ENCODE measurements at places on chromosomes 5 and 9. TPM values are rescaled to one million over a fixed set of nuclear protein-coding genes. Genes with fewer than 3 reads are reported as not detected.

DNA sequence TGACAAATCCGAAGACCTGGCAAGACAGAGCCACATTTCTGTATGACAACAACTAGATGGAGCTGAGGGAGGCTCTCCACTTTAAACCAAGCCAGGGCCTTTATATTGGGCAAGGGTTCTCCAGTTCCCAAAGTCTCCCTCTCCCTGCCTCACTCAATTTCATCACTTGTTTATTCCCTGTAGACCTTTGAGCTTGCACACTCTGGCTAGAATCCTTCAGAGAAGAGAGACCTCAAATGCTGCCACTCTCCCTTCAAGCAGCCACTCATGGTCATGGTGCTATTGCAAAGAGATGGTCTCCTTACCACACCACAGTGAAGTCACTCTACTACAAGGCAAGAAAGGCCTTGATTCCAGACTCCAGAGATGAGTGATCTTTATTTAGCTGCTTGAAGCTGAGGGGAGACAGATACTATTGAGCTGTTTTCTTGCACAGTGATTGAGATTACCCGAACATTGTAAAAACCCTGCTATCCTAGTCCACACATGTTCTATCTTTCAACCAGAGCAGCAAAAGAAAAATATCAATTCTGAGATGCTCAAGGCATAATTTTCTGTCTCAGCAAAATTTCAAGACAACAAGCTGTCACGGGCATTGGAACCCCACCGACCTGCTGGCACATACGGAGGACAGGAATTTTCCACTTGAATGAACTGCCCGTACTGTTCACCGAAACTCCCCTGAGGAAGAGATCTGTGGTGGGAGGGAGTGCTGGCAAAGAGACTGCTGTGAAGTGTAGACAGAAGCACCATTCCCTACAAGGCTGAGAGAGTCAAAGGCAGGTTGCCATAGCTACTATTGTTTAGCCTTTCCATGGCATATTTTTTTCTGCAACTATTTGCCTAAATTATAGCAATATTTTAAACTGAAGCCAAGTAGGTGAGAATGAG lies 81.1 kb downstream of the CDO1 start:
- no peak for DNase-seq

DNA sequence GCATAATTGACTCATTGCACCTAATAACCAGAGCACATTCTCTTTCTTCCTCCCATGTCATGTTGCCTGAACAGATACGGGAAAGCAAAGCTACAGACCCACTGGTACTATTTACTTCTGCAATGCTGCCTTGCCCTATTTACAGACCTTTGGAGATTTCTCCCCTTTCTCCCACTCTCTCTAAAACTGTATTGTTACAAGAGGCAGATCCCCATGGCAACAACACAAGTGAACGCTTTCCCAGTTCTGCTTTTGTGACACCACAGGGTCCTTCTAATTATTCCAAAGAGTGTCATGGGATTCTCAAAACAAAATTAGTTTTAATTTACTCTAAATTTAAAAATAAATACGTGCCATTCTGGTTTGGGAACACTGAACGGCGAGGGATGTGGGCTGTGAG lies 104.7 kb downstream of the KCTD16 start:
- no peak for DNase-seq

DNA sequence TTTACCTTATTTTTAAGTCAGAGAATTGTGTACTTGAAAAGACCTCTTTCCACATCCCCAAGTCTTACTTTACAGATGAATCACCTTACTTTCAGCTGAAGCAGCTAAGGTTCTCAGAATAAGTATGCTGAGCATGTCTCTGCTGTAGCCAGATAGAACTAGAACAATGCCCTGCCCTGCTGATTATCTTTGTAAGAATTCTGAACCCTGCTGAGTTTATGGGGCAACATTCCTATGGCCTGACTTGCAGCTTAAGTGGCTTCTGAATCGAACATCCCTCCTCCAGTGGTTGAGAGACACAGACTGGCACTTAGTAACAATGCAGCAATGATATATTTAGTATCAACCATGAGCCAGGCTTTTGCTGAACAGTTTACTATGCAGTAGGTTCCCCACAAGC lies 592.0 kb upstream of the WWC1 start:
- DNase-seq = peak; percentile 100

- no peak for DNase-seq
Measured at GRCh38 chr5:58069846-58070245, 390.0 kb downstream of the PLK2 start.

DNA sequence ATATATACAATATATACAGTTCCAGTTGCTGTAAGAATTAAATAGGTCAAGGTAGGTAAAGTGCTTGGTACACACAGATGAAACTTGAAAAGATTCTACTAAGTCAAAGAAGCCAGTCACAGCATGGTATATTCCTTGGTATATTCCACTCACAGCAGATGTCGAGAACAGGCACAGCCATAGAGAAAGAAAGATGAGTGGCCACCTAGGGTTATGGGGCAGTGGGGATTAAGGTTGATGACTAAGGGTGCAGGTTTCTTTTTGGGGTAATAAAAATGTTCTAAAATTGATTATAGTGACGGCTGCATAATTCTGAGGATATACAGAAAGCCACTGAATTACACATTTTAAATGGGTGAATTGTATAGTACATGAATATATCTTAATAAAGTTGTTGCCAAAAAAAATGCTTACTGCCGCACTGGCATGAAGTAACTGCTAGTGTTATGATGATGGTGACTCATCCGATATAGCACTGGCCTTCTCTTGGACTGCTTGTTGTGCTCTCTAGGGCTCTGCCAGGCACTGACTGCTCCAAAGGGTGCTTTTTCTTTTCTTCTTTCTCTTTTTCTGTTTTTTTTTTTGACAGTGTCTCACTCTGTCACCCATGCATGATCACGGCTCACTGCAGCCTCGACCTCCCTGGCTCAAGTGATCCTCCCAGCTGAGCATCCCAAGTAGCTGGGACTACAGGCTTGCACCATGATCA lies 23.5 kb downstream of the TBC1D2 start:
- DNase-seq = no peak

GRCh38 chr5:146878476-146879172 lies at the start of gene PPP2R2B:
Gene PPP2R2B, minus strand, starts transcription at chr5:146878757.
- no peak for DNase-seq

DNA sequence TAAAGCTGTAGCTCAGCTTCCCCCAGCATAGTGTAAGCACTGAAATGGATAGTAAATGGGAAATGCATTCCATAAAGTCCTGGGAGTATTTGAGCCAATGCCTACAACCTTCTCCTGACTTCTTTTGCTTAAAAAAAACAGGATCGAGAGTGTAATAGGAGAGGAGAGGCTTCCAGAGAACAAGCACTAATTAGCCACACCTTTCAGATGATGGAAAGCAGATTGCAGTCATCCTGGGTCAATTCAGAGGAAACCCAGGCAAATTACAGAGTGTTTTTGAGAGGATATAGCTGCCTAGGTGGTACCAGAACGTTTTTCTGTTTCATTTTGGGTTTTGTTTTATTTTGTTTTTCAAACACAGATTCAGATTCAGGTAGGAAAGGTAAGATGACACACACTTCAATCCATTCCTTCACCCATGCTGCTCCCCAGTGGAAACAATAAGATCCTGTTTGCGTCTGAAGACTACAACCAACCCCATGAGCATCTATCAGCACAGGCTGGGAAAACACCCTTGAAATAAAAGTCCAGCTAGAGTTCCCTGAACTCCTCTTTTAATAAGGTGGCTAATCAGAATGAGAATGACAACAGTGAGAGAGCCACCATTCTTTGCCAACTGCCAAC lies 95.6 kb downstream of the RFK start:
- DNase-seq = no peak

DNA sequence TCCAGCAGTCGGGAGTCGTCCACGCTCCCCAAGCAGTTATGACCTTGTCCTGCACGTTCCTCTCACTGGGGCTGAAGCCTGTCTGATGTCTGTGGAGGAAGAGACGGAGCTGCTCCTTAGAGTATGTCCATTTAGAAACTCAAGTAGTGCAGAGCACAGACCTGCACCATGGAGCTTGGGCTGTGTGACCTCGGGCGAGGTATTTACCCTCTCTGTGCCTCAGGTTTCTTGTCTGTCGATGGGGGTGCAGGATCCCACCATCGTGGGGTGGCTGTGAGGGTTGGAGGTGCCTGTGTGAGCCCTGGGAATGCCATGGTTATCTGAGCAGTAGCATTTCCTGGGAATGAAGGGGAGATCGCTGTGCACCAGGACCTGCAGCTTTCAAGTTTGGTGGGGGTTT lies 14.2 kb downstream of the TRAF2 start:
- DNase-seq = no peak

GRCh38 chr5:173515526-173515925 lies 100.9 kb downstream of the BOD1 start:
- no peak for DNase-seq

GRCh38 chr5:38642189-38642911 lies 85.9 kb upstream of the LIFR start:
- no peak for DNase-seq

DNA sequence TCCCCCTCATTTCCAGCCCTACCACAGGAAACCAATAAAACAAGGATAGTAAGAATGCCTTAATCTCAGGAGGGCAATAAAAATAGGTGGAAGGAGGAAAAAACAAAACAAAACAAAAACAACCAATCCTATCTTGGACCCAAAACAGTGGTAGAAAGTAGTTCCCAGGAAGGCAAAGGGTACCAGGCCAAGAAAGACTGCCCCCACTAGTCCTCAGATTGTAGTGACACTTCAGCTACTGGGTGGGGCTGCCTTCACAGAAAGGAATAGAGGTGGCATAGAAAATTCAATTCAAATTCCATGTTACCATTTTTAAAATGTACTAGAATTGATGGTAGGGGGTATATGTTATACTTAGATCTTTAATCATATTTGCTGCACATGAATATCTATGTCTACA lies 59.3 kb downstream of the DPYSL3 start:
- no peak for DNase-seq

DNA sequence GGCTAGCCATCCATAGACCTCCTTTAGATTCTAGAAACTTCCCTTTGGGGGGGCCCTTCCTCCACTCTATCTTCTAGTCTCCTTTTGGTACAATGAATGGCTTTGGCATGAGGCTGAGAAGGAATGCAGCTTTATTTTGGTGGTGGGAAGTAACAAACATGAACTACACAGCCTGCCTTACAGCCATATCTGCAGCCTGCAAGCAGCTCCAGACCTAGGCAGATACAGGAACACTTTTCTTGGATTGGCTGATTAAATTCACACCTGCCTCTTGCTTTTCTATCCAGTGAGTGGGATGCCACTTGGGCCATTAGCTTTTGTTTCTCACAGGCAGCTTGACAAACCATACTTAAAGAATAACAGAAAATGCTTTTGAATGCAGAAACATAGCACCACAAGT lies 28.2 kb downstream of the NR6A1 start:
- DNase-seq = no peak

DNA sequence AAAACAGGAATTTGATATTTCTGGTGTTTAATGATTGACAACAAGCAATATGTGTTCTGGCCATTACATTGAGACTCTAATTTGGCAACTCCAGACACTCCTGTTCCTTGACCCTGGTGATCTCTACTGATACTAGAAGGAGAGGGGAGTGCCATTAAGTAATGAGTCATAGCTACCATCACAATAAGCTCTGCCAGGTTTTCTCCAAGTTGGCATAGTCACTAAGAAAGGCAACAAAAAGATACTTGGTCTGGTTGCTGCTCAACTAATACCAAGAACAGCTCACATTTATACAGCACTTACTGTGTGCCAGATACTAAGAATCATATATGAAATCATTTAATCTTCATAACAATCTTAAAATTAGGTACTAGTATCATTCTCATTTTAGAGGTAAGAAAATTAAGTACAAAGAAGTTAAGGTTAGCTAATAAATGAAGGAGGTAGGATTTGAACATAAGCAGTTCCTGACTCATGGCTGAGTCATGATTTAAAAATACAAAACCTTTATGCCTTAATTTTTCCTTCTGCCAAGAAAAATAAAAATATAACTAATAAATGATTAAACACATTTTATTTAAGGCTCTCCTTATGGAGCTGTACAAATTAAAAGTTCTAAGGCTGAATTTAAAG lies 19.9 kb upstream of the PRXL2C start:
- DNase-seq = no peak

- peak; percentile 5 for DNase-seq
Measured at GRCh38 chr5:42057254-42057690, 132.2 kb downstream of the FBXO4 start.

GRCh38 chr5:93603793-93604643 lies 21.0 kb downstream of the NR2F1 start:
- no peak for DNase-seq

DNA sequence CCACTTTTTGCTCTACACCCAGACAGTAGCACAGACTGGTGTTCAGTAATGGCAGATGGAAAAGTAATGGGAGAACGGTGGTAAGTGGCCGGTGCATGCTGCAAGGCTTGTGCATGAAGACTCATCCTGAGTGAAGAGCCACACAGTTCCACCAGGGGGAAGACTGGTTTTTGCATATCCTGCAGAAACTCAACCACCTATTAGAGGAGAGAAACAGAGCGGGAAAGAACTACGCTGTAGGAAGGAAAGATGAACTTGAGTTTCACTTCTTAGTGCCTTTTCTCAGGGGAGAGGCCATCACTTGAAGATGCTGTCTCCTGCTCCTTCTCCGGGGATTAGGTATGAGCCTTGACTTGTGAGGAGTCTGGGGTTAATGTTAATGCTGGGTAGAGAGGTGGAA lies 9.4 kb upstream of the PRSS3 start:
- no peak for DNase-seq

DNA sequence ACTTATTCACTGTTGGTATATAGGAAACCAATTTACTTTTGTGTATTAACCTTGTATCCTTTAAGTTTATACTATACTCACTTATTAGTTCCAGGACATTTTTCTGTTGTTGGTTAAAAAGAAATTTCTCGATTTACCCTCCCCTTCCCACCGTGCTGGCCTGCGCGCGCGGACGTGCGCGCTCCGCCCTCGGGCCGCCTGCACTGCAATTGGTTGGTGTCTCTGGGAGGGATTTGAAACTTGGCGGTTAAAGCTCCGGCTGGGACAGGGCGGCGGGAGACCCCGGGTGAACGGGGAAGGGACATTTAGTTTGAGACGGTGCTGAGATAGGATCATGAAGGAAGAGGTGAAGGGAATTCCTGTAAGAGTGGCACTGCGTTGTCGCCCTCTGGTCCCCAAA lies at the start of gene KIF4B:
KIF4B (plus strand) TSS at position 230 of the 400 bp plus-strand sequence; CDS start at position 335, 105 bp downstream.
- DNase-seq = no peak

GRCh38 chr9:73532985-73533384 lies 381.3 kb downstream of the ANXA1 start:
- DNase-seq = no peak

DNA sequence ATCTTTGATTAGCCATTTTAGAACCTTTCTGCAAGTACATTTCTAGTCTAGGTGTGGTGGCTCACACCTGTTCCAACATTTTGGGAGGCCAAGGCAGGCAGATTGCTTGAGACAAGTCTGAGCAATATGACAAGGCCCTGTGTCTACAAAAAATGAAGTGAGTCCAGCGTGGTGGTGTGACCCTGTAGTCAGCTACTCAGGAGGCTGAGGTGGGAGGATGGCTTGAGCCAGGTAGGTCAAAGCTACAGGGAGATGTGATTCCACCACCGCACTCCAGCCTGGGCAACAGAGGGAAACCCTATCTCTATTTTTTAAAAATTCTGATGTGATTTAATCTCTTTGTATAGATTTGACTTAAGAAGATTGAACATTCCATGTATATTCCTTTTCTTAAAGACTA lies 95.7 kb upstream of the FAM120A start:
- no peak for DNase-seq

Gene GRIN1
- not detected for total RNA-seq

Gene CDKN2A
- 3.6 TPM for total RNA-seq

Gene CENPK
- total RNA-seq = 18.4 TPM

Gene LCNL1
- total RNA-seq = not detected

Gene OR1Q1
- not detected for total RNA-seq

Gene OTP
- total RNA-seq = not detected

Gene RANBP6
- total RNA-seq = 21.0 TPM

Gene ZNF454
- total RNA-seq = 5.8 TPM

Gene SEMA6A
- 6.3 TPM for total RNA-seq

Gene TRPM6
- 0.07 TPM for total RNA-seq

Gene LCP2
- 0.07 TPM for total RNA-seq

Data from kidney epithelial cell (primary cell).